Tongue (tissue), 3 donors: ENCODE measurements at places on chromosomes 11 and 22.

- DNase-seq, result peak; percentile 91
Measured at GRCh38 chr11:34053161-34053686, 1.7 kb downstream of the CAPRIN1 start.

DNA sequence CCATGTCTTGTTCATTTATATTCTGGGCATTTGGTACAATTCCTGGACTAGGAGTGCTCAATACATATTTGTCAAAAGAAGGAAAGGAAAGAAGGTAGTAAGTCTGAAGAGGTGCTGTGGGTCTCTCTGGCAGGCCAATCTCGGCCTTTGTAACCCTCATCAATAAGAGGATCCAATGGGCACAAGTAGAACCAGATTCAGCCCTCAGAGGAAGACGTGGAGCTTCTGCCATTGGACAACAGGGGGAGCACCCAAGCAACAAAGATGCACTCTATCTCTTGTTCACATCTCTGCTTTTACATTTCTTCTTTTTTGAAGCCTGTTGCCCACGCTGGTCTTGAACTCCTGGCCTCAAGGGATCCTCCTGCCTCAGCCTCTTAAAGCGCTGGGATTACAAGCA lies 2.2 kb upstream of the VPS11 start:
- no peak for DNase-seq

GRCh38 chr22:36902143-36902926 lies 11.1 kb upstream of the CSF2RB start:
- no peak for DNase-seq

GRCh38 chr11:20117291-20117690 lies 43.0 kb downstream of the DBX1 start:
- no peak for DNase-seq

DNA sequence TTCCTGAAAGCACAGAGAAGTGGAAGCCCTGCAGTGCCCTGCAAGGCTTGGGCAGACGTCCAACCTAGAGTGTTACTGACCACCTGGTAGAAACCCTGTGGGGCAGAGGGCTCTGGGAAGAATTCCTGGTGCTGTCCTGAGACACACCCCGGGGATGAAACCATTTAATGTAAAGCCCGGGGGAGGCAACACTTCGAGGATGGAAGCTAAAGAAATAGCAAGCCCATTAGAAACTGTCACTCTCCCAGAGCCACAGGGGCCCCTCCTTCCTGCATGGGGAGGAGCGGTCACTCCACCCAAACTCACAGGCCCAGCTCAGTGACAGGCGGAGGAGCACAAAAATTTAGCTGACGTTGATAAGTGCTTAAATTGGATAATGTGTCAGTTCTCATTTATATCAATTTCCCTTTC lies 57.6 kb downstream of the NRXN2 start:
- DNase-seq, result no peak

- DNase-seq, result peak; percentile 69
Measured at GRCh38 chr11:34856251-34856650, 59.9 kb downstream of the APIP start.
